ENCODE measurements at places on chromosomes 2 and 18.

- no peak for DNase-seq
Measured at GRCh38 chr2:113061896-113062770, 3.1 kb downstream of the IL36RN start.

- DNase-seq, result no peak
Measured at GRCh38 chr2:239349453-239350135, 51.2 kb downstream of the HDAC4 start.

- no peak for DNase-seq
Measured at GRCh38 chr18:31487246-31488015, 10.5 kb upstream of the DSG2 start.

DNA sequence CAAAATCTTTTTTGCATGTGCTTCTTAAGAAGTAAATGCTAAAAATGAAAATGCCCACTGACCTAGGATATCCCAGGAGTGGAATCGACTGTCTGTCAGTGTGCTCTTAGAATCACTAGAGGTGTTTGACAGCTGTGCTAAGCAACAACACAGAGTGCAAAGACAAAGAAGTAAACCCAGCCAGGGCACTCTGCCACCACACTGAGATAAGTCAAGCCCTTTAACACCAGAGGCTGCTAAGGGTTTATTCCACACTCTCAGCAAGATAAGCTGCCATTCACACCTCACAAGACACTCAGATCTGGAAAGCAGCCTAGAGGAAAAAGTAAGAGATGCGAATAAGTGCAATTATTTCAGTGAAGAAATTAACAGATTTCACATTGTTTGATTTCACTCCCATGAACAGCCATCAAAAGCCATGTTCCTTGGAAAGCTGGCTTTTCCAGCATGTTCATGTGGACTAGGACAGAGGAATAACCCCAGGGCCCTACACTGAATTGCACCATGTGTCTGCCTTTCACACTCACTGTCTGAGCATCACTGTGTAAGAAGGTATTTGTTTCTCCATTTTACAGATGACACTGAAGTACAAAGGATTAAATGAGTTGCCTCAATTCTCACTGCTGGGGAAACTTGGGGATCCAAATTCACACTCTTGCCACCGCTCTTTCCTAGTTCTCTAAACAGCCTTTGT lies 6.0 kb upstream of the BMP10 start:
- no peak for DNase-seq

- no peak for DNase-seq
Measured at GRCh38 chr2:141589314-141589713, 541.5 kb downstream of the LRP1B start.

DNA sequence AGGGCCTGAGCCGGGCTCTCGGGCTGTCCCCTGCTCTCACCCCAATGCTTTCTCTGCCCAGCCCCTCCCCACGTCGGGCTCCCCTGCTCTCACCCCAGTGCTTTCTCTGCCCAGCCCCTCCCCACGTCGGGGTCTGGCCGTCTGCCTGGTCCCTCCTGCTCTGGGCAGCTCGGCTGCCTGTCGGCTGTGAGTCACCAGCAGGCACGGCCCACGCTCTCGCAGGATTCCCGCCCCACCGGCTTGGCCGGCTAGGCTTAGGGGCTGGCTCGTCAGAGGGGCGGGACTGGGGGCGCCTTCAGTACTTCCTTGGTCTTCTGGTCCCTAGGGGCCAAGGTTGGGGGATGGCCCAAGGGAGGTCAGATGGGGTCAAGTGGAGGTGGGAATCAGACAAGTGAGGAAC lies 3.3 kb downstream of the BOK start:
- no peak for DNase-seq

DNA sequence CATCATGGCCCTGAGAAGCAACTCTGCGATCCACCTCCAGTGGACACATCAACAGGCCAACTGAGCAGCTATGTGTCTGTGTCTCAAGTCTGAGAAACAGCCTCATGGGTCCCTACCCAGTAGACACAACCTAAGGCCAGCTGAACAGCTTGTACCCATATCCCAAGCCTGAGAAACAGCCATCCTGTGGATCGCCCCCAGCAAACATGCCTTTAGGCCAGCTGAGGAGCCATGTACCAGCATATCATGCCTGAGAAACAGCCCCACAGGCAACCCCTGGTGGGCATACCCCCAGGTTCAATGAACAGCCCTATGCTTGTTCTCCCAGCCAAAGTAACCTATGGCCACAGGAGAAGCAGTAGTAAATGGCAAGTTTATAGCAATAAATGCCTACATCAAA lies 126.7 kb upstream of the OTX1 start:
- no peak for DNase-seq

DNA sequence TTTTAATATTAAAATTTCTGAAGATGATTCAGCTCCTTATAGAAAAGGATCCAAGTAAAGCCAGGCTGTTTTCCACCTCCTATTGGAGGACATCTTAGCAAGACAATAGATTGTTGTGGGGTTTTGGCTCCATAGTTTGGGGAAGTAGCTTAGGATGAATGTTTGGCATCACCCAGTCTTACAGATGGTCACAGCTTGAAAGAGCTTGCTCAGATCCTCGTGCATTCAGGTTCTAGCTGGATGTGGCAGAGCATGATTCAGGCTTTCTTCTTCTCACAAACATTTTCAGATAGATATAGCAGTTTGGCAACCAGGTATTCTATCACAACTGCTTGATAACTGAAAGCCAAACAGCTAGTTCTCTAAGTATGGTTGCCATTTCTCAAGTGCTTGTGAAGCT lies 23.6 kb upstream of the PDCL3 start:
- no peak for DNase-seq

DNA sequence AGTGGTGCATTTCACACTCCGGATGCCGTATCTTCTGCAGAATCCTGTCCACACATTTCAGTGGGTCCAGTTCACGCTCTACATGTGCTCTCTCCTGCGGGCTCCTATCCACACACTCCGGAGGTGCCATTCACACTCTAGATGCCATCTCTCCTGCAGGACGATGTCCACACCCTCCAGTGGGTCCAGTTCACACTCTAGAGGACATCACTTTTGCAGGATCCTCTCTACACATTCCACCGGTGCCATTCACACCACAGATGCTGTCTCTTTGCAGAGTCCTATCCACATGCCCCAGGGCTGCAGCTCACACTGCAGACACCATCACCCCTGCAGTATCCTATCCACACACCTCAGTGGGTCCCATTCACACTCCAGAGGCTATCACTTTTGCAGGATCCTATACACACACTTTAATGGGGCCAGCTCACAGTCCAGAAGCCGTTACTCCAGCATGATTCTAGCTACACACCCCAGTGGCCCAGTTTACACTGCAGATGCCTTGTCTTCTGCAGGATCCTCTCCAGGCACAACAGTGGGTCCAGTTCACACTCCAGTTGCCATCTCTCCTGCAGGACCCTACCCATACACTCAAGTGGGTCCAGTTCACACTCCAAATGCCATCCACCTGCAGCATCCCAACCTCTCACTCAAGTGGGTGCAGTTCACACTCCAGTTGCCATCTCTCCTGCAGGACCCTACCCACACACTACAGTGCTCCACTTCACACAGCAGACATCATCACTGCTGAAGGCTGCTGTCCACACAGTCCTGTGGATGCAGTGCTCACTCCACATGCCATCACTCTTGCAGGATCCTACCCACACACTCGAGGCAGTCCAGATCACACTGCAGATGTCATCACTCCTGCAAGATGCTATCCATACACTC lies 2.1 kb upstream of the PXDN start:
- no peak for DNase-seq

GRCh38 chr2:235352541-235352940 lies 141.3 kb upstream of the AGAP1 start:
- no peak for DNase-seq

- DNase-seq, result no peak
Measured at GRCh38 chr2:84482603-84483002, 23.5 kb upstream of the SUCLG1 start.

DNA sequence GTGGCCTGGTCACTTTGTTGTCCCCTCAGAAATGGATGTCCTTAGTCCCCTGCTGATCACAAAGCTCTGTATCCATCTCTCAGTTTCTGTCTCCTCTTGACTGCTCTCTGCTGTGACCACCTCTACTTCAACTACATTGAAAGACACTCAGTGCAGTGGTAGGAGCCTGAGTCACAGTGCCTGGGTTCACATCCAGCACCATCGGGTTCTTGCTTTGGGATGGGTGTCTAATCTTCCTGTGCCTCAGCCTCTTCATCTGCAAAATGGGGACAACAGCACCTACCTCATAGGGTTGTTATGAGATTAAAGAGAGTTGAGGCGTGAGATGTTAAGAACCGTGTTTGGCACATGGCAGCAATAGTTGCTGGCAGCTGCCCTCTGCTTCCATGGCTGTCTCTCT lies 30.6 kb downstream of the YPEL5 start:
- DNase-seq, result no peak

DNA sequence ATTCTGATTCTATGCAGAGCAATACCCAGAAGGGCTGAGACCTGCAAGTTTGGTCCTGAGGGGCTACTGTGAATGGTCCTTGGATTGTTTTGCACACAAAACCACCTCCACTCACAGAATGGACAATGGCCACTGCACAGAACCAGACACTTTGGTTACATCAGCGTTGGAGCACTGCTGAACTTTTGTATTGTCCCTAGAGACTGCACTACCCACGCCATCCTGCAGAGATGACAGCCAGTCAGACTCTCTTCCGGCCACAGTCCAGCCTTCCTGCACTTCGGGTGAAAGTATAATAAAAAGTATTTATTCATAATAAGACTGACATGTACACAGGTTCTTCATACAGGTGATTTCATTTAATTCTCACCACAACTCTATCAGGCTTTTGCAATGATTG lies 35.7 kb downstream of the CELF4 start:
- no peak for DNase-seq

DNA sequence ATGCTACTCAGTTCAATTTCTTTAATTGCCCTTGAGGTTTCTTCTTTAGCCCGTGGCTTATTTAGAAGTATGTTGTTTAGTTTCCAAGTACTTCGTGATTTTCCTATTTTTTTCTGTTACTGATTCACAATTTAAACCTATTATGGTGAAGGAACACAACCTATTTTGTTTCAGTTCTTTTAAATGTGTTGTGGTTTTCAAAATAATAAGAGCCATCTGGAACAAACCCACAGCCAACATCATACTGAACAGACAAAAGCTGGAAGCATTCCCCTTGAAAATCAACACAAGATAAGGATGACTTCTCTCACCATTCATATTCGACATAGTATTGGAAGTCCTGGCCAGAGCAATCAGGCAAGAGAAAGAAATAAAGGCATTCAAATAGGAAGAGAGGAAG lies 155.2 kb downstream of the GALNT1 start:
- no peak for DNase-seq

- DNase-seq, result no peak
Measured at GRCh38 chr2:155054712-155055111, 356.2 kb downstream of the KCNJ3 start.

DNA sequence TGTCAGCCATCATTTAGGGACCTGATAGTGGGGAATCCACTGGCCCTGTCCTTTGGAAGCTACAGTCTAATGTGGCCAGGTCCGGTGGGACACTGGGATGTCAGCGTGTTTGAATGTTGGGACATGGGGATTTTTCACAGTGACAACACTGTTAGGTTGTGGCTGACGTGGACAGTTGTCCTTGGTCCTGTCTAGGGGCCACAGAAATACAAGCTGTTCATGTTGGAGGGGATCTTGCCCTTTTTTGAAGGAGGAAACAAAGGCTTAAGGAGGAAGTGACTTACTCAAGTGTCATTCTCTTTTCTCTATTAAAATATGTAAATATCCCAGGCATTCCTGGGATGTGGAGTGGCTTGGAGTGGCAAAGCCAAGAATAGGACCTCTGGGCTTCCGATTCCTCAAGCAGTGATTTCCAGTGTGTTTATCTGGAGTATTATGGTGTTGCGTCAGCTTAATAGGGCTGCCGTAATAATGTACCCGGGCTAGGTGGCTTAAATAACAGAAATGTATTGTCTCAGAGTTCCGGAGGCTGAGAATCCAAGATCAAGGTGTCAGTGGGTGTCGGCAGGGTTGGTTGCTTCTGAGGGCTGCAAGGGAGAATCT lies 8.5 kb downstream of the ACOXL start:
- no peak for DNase-seq

- no peak for DNase-seq
Measured at GRCh38 chr2:28318462-28319117, 74.1 kb upstream of the FOSL2 start.

- no peak for DNase-seq
Measured at GRCh38 chr2:175516555-175516954, 335.0 kb upstream of the ATP5MC3 start.

DNA sequence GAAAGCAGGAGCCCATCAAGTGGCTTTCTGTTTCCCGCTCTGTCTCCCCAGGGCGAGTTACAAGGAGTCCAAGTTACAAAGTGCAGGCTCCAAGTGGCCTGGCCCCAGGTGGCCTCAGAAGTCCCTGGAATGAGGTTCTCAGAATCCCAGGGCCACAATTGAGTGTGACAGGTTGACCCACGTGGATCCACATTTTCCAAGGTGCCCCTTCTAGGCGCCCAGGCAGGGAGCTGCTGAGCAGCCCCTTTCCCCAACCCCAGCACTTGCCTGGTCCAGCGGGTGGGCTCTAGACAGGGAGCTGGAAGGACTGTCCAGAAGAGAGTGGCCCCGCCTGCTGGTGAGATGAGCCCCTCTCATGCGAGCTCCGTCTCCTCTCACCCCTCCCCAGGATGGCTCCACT lies 253.4 kb downstream of the CYP26B1 start:
- no peak for DNase-seq

Measured in activated B cell treated with CpG ODN at 0.5 μM for 24 hours (primary cell).